ENCODE measurements at places on chromosomes 7 and 10.

DNA sequence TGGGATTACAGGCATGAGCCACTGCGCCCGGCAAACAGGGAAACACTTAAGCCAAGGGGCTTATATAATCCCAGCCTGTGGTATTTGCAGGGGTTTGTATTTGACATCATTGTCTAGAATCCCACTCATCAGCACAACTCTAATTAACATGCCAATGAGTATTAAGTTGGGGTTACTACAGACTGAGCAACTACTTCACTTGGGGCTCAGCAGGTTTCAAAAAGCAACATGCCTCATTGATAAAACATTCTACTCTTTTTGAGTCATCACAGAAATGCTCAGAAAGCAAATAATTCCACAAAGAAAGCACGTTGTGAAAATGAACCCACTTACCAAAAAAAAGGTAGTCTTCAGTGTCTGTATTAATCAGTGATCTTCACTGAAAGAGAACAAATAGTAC lies 236.9 kb upstream of the CELF2 start:
- DNase-seq: no peak

DNA sequence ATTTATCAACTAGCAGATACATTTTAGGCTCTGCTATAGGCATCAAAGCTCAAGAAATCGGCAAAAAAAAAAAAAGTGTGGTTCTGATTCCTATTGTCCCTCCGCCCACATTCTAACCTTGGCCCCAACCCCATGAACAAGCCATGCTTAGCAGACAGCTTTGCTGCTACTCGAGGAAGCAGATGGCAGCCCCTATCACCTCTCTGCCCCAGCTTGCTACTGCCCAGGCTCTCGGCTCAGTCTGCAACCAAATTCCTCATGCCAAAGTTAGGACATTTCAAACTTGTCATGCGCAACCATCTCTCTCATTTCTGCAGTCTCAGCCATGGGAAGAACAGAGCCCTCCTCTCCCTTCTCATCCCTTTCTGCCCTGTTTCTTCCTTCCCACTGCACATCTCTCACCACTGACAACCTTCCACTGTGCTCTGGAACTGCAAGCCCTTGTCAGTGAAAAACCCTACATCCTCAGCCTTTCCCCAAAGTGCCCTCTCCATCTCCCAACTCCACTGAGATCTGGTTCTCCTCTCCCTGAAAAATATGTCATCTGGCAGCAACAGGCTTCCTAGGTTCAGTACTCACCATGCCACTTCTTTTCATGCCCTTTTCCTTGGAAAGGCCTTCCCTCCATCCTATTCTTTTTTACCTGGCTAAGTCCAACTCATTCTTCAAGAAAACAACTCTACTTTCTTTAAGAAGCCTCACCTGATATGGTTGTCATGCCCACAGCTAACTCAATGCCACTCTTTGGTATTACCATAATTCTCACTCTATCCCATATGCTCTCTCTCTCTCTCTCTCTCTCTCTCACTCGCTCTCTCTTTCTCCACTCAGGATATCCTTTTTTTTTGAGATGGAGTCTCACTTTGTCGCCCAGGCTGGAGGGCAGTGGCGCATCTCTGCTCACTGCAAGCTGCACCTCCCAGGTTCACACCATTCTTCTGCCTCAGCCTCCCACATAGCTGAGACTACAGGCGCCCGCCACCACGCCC lies 60.1 kb upstream of the FHIP2A start:
- no peak for DNase-seq

GRCh38 chr7:117399820-117400422 lies 27.4 kb downstream of the ASZ1 start:
- DNase-seq: no peak

DNA sequence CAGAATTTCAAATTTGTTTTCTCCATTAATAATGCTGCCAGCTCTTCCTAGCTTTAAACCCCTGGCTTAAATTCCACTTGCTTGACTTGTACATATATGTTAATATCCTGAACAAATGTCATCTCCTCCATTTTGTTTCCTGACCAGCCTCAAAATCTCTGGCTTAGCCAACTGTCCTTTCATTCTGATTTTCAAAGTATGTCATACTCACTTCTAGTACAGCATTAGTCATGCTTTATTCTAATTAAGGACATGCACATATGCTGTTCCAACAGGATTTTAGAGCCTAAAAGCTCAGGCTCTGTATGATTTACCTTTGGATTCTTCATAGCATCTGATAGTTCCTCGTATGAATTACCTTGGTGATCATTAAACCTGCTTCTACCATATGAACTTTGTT lies 158.3 kb downstream of the ZNF438 start:
- DNase-seq: no peak

GRCh38 chr10:55024713-55025112 lies 223.7 kb upstream of the PCDH15 start:
- no peak for DNase-seq

GRCh38 chr10:60646966-60647796 lies 131.1 kb upstream of the CDK1 start:
- peak; percentile 50 for DNase-seq

GRCh38 chr7:99505324-99505662 lies 831 bp downstream of the ZKSCAN5 start:
- DNase-seq: no peak

DNA sequence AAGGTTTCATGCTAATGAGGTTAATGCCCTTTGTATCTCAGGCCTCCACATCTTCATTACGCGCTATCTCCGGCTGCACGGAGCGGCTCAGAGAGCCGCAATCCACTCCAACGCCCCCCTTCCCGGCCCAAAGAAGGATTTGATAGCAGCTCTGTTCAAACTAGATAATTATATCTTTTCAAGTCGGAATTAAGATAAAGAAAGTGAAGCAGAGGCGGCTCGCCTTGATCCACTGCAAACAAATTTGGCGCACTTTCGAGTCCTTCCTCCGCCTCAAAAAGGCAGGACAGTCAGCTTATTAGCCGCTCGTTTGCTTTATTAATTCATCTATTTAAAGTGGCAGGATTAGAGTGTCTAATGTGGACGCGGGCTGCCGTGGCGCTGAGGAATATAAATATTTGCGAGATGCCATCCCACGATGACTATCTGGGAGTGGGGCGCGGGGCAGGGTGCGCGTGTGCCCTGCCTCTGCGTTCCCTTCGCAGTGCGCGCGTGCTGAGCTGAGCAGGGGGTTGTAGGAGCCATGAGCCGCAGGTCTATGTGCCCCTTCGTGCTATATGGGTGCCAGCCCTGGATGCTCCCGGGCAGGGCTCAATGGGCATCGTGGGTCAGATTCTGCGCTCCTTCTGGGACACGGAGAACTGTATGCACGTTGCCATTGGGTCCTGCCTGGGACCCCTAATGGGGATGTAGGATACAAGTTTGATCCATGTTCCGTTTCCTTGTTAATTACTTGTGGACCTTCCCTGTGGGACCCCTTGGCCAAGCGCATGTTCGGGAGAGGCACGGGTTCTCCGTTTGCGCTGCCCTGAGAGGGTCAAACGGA lies 9.0 kb downstream of the EMX2 start:
- DNase-seq: no peak

GRCh38 chr7:157690058-157690832 lies 353.4 kb downstream of the DNAJB6 start:
- DNase-seq: no peak

- DNase-seq: no peak
Observed at GRCh38 chr10:14233566-14233965, 97.2 kb downstream of the FRMD4A start.

DNA sequence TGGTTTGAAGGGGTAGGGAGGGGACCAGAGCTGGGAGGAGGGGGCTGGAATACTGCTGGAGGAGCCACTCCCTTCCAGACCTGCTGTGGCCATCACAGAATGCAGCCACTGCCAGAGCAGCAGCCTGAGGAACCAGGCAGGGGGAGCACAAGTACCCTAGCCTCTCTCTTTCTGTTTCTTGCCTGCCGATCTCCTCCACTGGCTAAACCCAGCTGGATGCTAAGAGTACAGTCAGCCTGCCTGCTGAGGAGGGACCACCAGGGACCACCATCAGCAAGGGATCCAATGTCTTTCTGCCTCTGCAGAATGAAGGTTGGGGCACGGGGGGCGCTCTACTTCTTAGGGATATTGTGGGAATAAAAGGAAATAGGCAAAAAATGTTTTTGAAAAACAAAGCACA lies 4.7 kb downstream of the BLVRA start:
- DNase-seq: no peak

Data from urinary bladder (tissue), 4 donors.